Astrocyte of the hippocampus (primary cell): ENCODE measurements at places on chromosomes 13 and 19.
A peak's percentile ranks its signal among the peaks of the same experiment; 100 is the strongest.

DNA sequence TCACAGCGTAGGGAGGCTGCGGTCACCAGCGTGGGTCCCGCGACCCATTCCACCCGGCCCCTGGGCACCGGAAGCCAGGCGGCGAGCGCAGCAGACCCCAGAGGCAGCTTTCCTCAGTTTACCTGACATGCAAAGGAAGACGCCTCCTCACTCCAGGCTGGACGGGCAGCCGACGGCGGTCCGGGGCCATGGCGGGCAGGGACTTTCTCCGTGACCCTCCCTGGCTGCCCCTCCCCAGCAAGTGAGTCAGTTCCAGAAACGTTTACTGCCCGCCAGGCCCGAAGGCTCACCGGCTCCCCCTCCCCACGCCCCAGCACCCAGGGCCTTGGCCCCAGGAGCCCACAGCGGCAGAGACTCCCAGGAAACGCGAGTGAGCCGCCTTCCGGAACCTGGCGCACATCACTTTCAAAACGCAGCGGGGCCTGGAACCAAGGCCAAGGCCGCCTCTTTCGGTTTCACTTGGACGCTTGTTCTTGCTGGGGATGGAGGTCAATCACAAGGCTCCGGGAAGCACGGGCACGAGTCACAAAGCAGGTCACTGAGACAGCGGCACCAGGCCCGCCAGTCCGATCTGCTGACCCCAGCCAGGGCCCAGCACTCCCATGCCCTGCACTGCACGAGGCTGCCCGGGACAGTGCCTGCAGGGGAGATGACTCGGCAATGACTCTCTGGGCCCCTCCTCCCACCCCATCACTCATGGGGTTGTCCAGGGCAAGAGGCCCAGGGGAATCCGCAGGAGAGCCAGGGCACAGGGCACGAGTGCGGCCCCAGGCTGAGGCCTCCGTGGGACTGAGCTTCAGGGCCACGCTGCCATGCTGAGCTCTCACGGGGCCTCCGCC is 5.3 kb downstream of the SBNO2 start:
- DNase-seq: peak; percentile 73

DNA sequence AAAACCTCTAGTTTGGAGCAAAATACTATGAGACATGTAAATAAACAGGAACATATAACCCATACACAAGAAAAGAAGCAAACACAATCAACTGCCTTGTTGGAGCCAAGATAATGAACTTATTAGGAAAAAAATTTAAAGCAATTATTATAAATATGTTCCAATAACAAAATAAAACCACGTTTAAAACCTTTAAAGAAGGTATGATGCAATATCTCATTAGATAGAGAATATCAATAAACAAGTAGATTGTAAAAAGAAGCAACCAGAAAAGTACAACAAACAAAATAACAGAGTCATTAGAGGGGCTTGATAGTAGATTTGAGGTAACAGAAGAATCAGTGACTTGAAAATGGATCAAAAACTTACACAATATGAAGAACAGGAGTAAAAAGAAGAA is 327.0 kb upstream of the PCDH9 start:
- DNase-seq: no peak

- no peak for DNase-seq
Measured at GRCh38 chr13:112761701-112762689, 72.2 kb downstream of the ATP11A start.

DNA sequence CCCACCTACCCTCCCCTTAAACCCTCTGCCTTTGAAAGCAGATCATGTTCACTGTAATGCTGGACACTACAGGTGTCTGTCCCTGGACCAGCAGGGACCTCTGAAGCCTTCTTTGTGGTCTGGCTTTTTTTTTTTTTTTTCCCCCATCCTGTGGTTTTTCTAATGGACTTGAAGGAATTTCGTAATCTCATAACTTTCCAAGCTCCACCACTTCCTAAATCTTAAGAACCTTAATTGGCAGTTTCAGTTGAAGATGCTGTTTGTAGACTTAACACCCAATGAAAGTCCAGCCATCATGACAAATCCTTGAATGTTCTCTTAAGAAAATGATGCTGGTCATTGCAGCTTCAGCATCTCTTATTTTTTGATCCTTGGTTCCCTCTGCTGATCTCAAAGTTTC is 45.0 kb upstream of the LRCH1 start:
- no peak for DNase-seq

GRCh38 chr13:106989876-106990275 is 421.9 kb upstream of the ARGLU1 start:
- no peak for DNase-seq

GRCh38 chr19:9966448-9966847 is 30.1 kb upstream of the OLFM2 start:
- DNase-seq: no peak

DNA sequence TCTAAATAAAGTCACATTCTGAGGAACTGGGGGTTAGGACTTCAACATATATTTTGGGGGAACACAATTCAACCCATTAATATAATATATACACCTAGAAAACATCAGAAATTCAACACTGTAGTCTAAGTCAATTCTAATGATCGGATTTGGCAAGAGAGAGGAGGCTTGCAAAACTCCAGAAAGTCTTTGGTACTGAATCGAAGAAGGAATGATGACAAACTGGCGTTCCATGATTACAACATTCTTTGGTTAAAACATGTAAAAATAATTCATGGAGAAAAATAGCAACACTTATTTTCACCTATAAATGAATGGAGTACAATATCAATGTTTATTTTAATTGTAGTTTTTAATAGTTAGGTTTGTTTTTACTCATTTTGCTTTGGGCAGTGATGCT is 62.4 kb downstream of the MBNL2 start:
- DNase-seq: no peak

DNA sequence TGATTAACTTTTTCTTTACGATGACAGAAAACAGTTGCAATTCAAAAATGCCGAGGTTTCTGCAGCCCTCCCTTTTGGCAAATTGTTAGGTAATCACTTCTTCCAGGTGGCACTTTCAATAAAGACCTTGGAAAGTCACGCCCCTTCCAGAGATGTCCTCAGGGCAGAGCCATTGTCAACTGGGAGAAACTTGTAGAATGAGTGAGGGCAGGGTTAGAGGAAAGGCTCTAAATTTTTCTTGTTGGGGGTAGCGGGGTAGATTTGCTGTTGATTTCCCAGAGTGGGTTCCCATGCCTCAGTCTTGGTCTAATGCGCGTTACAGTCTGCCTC is 421.1 kb downstream of the FGF9 start:
- DNase-seq: no peak

GRCh38 chr13:101423872-101424271 is 7.6 kb upstream of the NALCN start:
- DNase-seq: no peak

- DNase-seq: no peak
Measured at GRCh38 chr19:48665786-48666185, 7.0 kb downstream of the NTN5 start.

- DNase-seq: no peak
Measured at GRCh38 chr19:681029-682019, 5.1 kb downstream of the FSTL3 start.

DNA sequence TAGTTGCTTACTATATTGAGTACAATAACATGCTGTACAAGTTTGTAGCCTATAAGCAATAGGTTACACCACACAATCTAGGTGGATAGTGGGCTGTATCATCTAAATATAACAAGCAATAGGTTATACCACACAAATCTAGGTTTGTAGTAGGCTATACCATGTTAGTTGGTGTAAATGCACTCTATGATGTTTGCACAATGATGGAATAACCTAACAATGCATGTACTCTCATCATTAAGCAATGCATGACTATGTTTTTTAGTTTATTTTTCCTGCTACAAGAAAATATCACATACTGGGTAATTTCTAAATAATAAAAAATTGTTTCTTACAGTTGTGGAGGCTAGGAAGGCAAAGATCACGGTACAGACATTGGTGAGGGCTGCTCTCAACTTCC is 262.5 kb downstream of the SLITRK6 start:
- DNase-seq: no peak

GRCh38 chr13:47146136-47146535 is 249.3 kb upstream of the HTR2A start:
- DNase-seq: peak; percentile 59

- no peak for DNase-seq
Measured at GRCh38 chr13:45951724-45952123, 100.2 kb upstream of the SIAH3 start.

DNA sequence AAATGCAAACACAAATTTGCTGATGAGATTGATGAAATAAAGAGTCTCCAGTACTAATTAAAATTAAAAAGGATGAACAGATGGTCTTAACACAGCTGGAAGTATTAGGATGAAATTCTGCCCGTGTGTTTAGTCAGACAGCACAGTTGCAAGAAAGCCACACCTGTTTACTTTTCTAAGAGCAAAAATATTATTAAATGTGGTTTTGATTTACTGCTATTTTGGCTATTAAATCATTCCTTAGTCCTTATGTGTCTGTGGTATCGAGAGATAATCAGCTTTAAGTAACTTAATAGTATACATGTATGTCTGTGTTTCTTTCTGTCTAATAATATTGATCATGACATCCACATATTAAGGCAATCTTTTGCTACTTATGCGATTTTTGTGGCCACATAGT is 494.9 kb downstream of the GPC6 start:
- DNase-seq: no peak

DNA sequence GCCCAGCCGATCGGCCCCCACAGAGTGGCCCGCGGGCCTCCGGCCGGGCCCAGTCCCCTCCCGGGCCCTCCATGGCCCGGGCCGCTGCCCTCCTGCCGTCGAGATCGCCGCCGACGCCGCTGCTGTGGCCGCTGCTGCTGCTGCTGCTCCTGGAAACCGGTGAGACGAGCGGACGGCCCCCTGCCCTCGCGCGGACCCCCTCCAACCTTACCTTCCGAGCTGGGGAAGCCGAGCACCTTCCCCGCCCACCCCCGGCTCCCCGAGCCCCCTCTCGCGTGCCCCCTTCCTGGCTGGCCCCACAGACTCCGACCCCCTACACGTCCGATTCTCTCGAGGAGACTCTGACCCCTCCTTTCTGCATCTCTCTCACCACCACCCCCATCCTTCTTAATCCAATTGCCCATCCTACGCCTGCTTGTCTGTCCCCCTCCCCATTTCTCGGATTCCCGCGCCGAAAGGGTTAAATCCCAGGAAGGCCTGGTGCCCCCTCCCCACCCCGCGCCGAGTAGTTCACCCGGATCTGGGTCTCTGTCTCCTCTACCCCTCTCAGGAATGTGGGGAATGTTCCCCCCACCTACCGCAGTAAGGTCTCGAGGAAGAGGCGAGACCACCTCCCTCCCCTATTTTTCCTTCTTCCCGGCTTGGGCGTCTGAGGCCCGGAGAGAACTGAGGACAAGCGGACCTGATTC is 502 bp downstream of the NECTIN2 start:
- peak; percentile 82 for DNase-seq

DNA sequence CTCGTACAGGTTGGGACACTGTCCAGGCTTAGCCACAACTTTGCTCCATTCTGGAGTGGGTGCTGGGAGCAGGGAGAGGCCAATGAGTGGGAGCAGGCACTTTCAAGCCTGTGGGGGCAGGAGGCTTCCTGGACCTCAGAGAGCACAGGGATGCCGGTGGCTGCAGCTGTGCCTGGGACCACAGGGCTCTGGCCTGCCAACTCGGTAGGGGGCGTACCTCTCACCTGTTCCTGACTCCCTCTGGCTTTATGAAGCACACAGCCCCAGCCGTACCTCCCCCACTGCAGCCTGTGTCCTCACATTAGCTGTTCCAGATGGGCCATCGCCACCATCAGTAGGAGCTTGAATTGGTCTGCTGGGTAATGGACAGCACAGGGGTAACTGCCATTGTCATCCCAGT is 278.7 kb upstream of the KLHL1 start:
- DNase-seq: no peak

DNA sequence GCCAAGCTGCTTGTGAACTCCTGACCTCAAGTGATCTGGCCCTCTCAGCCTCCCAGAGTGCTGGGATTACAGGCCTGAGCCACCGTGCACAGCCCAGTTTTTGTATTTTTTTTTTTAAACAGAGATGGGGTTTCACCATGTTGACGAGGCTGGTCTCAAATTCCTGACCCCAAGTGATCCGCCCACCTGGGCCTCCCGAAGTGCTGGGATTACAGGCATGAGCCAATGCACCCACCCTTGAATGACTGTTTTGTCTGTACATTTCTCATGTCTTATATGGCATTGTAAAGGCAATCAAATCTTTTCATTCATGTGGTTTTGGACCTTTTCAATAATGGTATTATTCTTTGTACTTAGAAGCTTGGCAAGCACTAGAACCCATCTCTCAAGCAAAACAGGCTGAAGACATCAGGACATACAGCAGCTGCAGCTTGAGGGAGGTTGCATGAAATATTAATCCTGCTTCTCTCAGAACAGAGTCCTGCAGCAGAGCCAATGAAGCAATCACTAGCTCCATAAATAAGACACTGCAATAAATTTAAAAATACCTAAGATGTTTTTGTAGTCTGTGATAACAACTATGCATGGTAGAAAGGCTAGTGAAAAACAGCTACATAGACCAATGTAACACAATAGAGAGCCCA is 209.9 kb downstream of the TUBA3C start:
- no peak for DNase-seq

DNA sequence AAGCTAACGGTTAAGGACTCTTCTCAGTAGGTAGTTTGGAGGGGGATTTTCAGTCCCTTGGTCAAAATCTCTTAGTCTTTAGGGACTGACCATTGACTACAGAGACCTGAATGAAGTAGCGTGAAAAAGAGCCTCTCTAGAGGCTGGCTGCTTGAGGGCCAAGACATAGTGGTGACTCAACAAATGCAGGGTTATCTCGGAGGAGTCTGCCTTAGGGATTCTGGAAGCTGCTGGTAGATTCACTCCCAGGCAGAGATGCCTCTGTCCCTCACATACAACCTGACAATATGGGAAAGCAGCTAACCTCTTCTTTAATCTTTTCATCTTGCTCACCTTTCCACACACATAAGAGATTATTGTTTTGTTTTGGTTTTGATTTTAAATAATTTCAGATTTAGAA is 5.1 kb downstream of the ZNF793 start:
- no peak for DNase-seq

DNA sequence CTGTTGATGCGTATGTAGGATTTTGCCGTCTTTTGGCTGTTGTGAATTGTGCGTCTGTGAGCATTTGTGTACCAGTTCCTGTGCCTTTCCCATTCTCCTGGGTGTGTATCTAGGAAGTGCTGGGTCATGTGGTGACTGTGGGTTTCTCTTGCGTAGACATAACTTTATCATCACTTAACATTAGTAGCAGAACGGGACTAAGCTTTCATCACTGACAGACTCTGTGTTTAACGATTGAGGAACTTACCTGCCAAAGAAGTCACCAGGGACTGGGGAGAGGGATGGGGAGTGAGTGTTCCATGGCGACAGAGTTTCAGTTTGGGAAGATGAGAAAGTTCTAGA is 15.0 kb downstream of the FZR1 start:
- DNase-seq: no peak

GRCh38 chr13:64429691-64430090 is 2800.4 kb downstream of the PCDH9 start:
- no peak for DNase-seq

DNA sequence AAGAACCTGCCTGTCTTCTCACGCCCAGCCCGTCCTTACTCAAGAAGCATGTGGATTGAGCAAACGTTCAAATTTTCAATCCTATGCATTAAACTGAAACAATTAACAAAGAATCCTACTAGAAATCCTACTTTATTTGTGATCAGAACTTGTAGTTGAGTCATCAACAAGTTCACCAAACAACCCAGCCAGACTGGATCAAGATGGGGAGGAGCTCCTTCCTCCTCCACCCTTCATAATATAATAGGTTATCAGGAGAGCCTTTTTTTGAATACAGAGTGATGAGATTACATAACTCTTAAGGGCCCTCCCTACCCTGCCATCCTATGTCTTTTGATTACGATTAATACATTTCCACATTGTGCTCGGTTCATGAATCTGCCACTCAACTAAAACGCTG is 32.7 kb downstream of the SOX21 start:
- no peak for DNase-seq

GRCh38 chr13:78341032-78341431 is 262.3 kb downstream of the POU4F1 start:
- no peak for DNase-seq

GRCh38 chr19:38095411-38096308 is 128.4 kb downstream of the DPF1 start:
- peak; percentile 83 for DNase-seq
